ENCODE measurements at places on chromosomes 5 and 9.
A peak's percentile ranks its signal among the peaks of the same experiment; 100 is the strongest.

DNA sequence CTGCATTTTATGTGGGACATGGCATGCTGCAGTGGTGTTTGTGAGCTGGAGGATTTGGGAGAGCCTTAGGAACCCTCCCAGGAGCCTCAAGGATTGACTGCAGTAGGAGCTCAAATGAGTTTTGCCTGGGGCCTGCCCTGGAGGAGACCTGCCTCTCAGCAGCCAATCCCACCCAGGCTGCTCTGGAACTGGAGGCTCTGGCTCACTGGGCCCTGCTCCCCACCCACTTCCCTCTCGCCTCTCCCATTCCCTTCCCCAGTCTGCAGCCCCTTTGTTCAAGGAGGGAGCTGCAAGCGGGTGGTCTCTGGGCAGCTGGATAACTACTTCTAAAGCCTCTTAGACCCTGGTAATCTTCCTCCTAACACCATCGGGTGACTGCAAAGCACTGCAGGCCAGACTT, 24.2 kb downstream of the KCNIP1 start:
- no peak for DNase-seq

GRCh38 chr9:138020120-138020794, 142.7 kb downstream of the CACNA1B start:
- DNase-seq: no peak

- no peak for DNase-seq
Observed at GRCh38 chr9:77597057-77597456, 51.1 kb downstream of the GNA14 start.

GRCh38 chr9:132193227-132194124, 31.6 kb downstream of the NTNG2 start:
- DNase-seq: no peak

DNA sequence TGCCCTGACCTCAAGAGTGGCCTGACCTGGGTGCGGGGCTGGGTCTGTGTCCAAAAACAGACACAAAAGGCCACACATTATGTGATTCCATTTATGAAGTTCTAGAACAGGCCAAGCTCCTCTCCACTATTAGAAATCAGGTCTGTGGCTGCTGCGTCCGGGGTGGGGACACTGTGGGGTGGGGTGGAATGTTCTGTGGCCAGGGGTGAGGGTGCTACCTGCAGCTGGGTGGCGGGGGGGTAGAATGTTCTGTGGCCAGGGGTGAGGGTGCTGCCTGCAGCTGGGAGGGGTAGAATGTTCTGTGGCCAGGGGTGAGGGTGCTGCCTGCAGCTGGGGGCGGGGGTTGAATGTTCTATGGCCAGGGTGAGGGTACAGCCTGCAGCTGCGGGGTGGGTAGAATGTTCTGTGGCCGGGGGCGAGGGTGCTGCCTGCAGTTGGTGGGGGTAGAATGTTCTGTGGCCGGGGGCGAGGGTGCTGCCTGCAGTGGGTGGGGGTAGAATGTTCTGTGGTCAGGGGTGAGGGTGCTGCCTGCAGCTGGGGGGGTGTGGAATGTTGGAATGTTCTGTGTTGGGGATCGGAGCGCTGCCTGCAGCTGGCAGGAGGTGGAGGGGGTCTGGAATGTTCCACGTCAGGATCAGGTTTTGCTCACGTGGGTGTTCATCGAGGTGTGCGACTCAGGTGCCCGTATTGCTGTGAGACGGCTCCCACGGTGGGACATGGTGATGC, 8.3 kb downstream of the LCN12 start:
- DNase-seq: no peak

DNA sequence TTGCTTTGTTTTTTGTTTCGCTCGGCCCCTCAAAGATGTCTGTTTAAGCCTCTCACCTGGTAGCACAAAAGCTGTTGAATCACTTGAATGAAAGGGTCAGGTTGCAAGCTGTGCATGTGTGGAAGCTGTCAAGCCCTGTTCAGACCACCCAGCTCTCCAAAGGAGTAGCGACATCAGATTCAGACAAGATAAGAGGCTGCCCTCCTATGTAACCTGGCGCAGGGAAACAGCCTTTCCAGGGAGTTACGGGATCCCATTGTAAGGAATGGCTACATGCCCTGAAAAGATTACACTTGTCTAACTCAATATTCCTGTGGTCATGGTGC, 2.9 kb downstream of the FREM1 start:
- no peak for DNase-seq

DNA sequence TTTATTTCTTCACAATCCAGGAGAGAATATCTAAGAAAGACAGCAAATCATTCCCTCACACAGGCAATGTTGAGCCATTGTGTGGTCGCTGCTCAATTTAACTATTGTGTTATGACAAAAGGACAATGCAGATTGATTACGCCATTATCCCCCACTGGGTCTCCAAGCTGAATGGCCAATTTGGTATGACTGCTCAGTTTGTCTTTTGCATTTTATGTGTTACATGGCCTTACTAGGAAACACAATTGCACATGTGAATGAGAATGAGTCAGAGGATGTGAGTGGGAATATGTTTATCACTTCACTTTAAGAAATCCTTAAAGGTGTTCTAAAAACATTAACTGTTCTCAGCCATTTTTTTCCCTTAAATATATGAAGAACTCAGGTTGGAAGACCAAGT, 108.3 kb downstream of the FAM174A start:
- DNase-seq: no peak

- DNase-seq: no peak
Observed at GRCh38 chr5:116374434-116374852, 200.2 kb downstream of the SEMA6A start.

DNA sequence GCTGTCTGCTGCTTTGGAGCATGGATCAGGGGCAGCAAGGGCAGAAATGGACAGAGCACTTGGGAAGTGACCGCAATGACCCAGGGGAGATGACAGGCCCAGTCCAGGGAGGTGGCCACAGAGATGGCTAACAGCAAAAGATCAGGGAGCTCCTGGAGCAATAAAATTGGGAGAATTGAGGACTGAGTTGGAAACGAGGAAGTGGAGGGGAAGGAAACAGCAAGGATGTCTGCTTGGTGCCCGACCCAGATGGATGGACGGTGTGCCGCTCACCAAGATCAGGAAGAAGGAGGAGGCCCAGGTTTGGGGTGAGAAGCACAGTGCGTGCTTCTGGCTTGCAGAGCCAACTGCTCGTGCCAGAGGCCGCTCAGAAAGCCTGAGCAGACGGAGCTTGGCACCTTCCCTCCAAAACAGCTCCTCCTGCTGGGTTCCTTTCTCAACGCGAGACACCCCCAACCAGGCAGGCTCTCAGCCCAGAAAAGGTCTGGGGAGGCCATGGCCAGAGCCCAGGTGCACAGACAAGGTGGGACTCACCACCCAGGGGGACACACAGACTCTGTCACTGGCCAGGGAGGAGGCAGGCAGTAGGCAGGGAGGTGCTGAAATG, 1.7 kb upstream of the SLC34A1 start:
- DNase-seq: no peak

DNA sequence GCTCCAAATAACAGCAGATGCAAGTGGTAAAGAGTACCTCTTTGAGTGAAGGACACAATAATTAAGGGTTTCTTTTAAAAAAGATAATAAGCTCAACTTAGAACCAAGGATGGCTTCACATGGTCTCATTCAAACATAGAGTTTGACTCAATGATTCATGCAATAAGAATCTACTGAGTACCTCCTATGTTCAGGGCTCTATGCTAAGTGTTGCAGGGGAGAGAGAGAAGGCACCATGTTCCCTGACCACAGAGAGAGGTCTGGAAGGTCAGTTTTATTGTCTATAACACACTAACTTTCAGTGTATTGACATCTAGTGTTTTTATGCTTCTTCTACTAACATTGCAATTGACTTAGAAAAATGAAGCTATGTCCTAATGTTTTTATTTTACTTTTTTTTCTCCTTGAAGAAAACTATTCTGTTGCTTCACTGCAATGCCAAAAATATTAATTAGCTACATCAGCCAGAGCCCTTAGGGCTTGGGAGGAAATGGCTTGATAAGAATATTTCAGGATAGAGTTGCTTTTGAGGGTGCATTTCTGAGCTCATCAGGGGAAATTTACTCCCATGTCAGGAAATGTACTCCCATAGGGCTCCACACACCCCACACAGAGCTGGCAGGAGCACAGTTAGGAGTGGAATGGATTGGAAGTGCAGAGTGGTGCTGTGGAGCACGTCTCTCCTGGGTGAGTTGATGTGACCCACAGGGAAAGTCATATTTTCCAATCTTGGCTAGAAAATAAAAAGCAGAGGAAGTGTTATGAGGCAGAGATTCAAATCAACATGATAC, 106.6 kb downstream of the PDE8B start:
- DNase-seq: no peak

DNA sequence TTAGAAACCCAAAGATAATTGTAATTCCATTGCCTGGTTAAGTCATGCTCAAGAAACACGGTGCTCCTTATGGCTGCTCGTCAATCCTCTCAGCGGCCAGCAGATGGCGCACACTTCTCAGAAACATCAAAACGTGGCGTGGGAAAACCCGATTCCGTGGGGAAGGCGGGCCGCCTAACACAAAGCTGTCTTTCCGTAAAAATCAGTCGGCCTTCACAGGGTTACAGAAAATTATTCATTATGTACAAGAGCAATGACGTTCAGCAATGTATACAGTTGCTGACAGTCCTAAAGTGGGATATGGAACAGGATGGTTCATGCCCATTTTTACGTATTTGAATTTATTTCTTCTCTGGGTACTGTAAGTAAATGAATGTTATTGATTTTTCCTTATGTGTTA, 83.5 kb downstream of the PDE4D start:
- peak; percentile 48 for DNase-seq

DNA sequence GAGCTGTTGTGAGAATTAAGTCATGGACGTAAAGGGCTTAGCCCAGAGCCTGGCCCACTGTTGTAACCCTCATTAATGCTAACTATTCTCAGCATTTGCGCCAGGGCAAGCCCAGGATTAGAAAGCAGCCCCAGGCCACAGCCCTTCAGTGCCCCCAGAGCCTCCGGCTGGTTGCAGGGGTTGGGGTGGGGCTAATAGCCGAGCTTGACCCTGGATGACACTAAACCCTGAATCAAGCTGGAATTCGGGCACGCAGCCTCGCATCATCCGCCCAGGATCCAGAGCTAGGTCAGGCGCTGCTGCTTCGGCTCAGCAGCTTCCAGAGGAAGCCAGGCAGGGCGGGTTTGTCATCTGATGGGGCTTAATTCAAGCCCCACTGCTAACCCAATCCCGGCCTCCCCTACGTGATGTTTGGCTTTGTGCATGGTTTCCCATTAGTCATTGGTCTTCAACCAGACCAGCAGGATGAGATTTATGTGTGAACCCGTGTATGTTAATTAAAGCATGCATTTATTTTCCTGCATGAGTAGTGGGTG, 1.2 kb upstream of the MEGF9 start:
- DNase-seq: no peak

GRCh38 chr5:72654231-72654630, 147.0 kb upstream of the ZNF366 start:
- DNase-seq: no peak

DNA sequence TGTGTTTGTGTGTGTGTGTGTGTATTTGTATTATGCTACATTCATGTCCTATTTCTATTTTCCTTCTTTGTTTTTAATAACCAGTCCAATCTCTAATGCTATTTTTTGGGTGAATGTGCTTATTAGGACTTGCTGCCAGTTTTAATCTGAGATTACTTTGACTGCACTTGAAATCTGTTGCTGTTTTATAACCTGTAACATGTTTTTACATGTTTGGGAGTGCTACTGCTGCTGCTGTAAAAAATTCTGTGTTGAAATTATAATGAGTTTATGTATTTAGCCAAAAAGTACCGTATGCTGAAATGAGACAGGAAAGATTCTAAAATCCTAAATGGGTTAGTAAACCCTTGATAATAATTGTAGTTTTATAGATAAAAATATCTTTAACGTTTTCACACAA, 104.7 kb upstream of the SSBP2 start:
- DNase-seq: no peak

DNA sequence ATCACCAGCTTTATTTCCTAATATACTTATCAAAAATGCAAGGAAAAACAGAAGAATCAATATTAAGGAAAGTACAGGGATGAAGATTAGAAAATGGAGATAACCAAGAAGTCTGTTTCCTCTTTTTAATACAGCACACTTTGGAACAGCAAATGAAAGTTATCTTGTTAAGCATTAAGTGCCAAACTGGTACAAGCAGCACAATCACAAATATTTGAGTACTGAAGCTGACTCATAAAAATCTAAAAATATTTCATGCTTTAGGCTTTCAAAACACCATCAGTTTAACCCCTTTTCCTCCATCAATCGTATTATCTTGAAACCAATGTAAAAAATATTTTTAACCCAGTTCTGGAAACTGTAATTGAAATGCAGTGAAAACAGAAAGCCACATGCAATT, 2.7 kb downstream of the FBXW11 start:
- DNase-seq: no peak

GRCh38 chr5:93221-93980, 1.4 kb downstream of the PLEKHG4B start:
- no peak for DNase-seq

GRCh38 chr9:128007566-128008138, 26.9 kb upstream of the EEIG1 start:
- peak; percentile 78 for DNase-seq

- DNase-seq: no peak
Observed at GRCh38 chr9:76717176-76717575, 47.1 kb upstream of the PCA3 start.

GRCh38 chr5:115616892-115617291, 8.9 kb downstream of the TMED7 start:
- no peak for DNase-seq

DNA sequence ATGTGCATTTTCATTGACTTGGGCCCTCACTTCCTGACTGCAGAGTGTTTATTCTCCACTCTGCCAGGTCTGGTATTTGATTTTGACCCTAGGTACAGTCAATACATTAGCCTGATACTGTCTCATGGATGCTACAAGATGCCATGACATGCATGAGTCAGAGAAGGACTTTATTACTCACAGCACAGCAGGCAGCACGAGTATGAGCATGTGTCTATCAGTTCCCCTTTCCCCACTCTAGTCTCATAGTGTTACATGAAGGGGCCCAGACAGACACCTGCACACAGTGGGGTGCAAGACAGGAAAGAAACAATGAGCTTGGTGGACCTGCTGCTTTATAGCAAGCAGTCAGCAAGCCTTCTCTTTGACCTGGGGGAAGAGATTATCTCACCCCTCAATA, 19.6 kb downstream of the ITGA2 start:
- no peak for DNase-seq

DNA sequence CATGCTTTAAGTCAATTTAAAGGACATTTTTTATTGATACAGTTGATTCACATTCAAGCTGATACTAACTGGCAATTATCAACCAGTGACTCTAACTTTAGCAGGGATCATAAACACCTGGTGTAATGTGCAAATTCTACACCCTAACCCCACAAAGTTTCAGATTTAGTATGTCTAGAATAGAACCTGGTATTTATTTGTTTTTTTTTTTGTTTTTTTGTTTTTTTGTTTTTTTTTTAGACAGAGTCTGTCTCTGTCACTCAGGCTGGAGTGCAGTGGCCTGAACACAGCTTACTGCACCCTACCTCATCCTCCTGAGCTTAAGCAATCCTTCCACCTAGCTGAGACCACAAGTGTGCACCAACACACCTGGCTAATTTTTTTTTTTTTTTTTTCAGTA, 311.2 kb upstream of the SEMA6A start:
- no peak for DNase-seq
